ENCODE measurements at places on chromosomes 16 and 17.

GRCh38 chr17:50547035-50547735, at the start of gene SPATA20:
Gene SPATA20, plus strand, starts transcription at chr17:50547174. Its CDS starts 35 bp downstream, at chr17:50547209.
- DNase-seq, result peak; percentile 91

- no peak for DNase-seq
Observed at GRCh38 chr17:13478326-13478830, 123.4 kb downstream of the HS3ST3A1 start.

DNA sequence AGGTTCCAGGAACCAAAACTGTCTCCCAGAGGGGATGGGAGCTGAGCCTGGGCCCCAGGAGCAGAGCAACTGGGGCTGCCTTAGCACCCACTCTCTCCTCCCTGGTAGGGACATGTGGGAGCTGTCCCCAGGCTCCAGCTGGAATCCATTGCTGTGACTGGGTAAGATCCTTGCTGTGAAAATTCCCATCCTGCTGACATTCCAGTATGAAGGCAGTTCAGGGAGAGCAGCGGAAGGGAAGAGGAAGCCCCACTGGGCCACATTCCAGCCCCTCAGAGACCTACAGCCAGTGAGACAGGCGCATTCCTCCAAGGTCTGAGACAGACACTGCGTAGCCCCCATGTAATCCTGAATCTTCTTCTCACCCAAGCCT, 24.2 kb downstream of the MYO18A start:
- DNase-seq, result no peak

- DNase-seq, result no peak
Observed at GRCh38 chr16:85601272-85601639, 11.9 kb upstream of the GSE1 start.

GRCh38 chr17:18184143-18185031, 759 bp downstream of the ALKBH5 start:
- peak; percentile 59 for DNase-seq

DNA sequence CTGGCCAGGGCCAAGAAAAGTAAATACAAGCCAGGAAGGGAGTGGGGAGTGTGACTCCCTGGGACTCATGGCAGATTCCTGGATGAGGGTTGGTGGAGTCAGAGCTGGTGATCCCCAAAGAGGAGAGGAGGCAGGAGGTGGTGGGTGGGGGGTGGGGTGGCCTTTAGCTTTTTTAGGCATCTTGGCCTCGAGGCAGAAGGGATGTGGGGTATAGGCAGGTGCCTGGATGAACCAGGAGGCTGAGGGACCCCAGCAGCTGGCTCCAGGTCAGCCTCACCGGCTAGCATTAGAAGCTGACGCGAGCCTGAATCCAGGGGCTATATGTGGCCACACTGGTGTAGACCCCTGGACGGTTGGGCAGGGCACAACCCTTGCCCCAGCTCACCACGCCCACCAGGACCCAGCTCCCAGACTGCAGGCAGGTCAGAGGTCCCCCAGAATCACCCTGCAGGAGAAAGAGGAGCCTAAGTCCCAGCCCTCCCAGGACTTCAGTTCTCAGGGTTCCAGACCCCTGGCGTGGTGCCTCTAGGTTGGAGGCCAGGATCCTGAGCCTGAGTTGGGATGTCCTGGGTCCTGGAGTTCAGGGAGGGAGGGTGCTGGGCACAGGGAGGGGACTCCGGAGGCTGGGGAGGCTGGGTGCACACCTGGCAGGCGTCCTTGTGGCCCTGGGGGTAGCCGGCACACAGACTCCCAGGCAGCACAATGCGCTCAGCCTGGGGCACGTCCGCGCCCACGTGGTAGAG, 2.8 kb downstream of the PRSS33 start:
- no peak for DNase-seq

- no peak for DNase-seq
Observed at GRCh38 chr17:21252289-21252795, 868 bp downstream of the NATD1 start.

DNA sequence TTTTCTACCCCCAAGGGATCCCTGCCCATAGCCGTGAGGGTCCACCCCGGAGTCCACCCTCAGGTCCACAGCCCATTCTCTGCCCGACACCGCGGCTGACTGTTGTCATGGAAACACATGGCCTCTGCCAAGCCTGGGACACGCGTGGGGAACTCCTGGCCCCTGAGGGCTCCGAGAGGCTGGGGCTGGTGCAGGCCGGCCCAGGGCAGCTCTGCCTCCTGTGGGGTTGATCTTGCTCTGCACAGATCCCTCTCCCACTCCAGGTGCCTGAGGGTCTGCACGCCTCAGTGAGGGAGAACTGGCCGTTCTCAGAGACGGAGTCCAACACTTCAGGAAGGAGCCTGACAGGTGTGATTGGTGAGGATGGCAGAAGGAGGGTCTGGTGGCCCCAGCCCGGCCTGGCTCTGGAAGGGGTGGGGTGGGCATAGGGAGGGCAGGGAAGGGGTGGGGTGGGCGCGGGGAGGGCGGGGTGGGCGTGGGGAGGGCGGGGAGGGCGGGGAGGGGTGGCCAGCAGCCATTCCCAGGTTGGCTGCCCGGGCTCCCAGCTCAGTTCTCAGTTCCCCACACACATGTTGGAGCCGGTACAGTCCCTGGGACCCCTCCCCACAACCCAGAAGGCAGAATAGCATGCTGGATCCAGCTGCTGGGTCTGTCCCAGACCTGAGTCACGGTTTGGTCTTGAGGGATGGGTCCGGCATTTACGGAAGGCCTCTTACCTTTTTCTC, 6.4 kb downstream of the MRPL28 start:
- no peak for DNase-seq

- no peak for DNase-seq
Observed at GRCh38 chr16:85464383-85465305, 148.5 kb upstream of the GSE1 start.

DNA sequence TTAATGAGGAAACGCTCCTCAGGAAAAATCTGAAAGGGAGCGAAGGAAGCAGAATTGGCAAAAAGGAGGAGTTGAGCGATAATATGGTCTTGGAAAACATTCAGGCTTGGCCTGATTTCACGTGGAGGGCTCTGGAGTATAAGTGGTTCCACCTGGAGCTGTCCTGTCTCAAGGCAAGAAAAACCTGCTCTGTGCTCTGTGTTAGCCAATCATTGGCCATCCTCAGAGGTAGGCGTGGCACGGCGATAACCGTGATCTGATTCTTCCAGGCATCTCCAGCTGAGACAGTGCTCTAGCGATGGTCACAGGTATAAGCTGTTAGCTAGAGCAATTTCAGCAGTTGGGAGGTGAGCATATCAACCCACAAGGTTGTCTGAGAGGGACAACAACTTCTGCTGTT, 450.5 kb upstream of the MAF start:
- no peak for DNase-seq

- no peak for DNase-seq
Observed at GRCh38 chr16:67992661-67993206, 6.5 kb downstream of the DPEP2 start.

DNA sequence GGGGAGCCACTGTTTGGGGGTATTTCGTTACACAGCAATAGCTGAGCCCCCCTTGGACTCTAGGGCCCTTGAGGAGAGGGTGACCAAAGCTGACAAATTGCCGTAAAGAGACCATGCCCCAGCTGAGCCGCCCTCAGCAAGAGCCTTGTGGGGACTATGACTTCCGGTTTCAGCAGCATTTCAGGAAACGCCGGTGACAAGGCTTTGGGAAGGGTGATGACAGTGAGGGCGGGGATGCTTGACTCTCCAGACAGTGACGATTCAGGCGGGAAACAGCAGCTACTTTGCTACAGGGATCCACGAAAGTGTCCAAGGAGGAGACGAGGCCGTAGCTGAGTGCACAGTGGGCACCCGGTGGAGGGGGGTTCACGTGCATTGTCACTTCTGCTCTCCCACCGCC, 360.8 kb downstream of the C16orf95 start:
- no peak for DNase-seq

GRCh38 chr16:77273815-77274214, 74.6 kb downstream of the SYCE1L start:
- DNase-seq, result no peak

DNA sequence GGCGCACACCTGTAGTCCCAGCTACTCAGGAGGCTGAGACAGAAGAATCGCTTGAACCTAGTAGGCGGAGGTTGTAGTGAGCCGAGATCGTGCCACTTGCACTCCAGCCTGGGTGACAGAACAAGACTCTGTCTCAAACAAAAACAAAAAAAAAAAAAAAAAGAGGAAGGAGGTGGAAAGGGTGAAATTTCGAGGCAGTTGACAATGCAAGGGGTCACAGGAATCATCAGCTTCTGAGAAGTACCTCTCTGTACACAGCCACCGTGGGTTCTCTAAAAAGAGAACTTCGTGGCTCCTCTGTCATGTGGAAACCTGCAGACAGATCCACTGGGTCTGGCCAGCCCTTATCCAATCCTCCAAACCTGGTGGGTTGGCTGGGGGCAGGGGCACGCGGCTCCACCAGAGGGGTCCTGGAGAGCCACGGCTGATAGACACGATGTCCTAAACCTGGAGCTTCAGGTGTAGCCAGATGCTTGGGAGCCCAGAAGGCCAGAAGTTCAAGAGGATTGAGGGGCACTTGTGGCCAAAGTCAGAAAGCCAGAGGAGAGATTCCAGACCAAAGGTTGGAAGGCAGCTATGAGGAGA, 540 bp upstream of the CD300LF start:
- DNase-seq, result no peak

GRCh38 chr17:27218041-27218440, 75.9 kb upstream of the WSB1 start:
- DNase-seq, result no peak

- DNase-seq, result no peak
Observed at GRCh38 chr16:55559933-55560516, 6.5 kb upstream of the CAPNS2 start.

DNA sequence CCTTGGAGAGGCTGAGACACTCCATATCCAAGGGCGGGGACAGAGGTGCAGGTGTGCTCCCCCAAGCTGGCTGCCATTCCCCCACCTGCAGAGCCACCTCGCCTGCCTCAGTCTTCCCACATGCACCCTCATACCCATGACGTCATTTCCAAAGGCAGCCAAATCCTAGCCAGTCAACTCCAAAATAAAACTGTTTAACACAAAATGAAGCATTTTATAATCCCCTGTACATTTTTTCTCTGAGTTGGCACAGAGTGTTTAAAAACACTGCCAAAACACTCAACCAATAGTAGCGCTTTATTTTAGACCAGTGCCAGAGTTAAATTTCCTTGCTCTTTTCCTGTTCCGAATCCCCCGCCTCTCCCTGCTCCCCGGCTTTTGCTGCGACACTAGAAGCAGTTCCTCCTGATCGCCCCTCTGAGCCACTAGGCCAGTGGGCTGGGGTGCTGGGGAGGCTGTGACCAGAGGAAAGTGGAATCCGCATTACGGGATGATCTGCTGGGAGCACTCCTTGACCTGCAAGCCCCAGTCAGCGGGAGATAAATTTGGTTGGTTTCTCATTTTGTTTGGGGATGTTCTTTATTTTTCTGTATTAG, 139.5 kb downstream of the ZNF423 start:
- DNase-seq, result no peak

- DNase-seq, result no peak
Observed at GRCh38 chr16:46736695-46737094, 11.4 kb downstream of the MYLK3 start.

- no peak for DNase-seq
Observed at GRCh38 chr16:80265624-80266306, 275.0 kb upstream of the DYNLRB2 start.

DNA sequence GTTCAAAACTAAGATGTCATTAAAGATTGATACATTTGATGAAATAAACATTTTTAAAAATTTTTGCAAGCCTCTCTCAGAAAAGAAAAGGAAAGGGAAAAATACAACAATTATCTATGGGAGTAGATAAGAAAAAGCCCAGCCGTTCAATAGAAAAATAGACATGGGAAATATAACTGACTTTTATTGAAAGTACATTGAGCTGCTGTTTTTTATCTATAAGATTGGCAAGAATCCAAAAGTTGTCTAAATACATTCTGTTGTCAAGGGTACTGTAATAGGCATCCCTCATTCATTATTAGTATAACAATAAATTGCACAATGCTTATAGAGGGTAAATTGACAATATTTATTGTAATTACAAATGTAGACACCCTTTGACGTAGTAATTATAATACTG, 38.4 kb upstream of the IRX6 start:
- no peak for DNase-seq

- DNase-seq, result no peak
Observed at GRCh38 chr16:86321491-86321890, 188.8 kb upstream of the FOXF1 start.

DNA sequence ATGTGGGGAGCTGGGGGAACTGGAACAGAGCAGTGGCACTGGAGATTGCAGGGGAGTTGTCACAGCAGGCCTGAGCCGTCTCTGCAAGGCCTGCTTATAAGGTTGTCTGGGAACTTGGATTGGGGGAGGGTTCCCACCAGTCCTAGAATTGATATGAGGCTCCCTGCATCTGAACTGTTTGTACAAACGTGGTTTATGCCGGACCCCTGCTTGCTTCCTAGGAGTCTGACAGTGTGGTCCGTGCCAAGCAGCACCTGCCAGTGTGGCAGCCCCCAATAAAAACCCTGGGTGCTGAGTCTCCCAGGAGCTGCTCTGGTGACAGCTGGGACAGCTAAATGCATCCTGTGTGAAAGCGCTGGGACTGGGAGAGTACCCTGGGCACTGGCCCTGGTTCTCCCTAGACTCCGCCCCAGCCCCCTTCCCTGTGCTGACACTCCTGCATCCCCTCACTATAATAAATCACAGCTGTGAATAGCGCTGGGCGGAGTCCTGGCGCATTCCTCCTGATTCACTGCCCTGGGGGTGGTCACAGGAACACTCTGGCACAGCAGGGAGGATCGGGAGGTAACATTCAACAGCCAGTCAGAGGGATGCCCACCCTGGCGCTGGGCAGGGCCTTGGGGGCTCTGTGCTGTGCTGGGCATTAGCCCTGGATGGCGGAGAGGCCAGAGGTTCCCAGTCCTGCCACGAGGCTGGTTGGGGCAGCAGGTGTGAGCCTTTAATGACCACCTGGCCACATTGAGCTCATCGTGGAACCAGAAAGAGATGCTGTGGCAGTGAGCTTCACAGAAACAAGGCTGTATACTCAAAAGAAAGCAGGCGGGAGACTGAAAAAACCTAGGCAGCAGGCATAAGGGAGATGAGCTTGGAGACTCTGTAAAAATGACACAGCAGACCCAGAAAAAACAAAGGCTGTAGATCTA, 45.6 kb downstream of the RMI2 start:
- DNase-seq, result no peak

GRCh38 chr17:62870030-62870541, 62.0 kb upstream of the MARCHF10 start:
- DNase-seq, result no peak

DNA sequence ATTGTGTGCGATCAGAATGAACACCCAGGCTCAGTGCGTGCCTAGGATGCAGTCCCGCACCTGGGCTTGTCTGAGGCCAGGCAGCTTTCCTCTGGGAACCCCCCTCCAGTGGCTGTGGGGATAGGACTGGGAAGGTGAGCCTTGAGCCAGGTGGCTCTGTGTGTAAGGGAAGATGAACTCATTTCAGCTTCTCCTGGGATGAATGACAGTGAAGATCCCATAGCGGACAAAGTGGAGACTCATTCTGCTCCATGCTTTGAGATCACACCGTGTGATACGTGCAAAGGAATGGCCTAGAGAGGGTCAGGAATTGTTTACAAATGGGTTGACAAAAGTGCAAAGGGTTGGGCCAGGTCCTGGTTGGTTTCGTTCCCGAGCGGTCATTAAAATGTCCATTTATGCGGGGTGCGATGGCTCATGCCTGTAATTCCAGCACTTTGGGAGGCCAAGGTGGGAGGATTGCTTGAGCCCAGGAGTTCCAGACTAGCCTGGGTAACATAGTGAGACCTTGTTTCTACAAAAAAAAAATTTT, 15.8 kb downstream of the GPRC5C start:
- DNase-seq, result no peak

Measured in activated CD4-positive, alpha-beta T cell treated with anti-CD3 and anti-CD28 coated beads, Interleukin-2, Interleukin-4, amounts not matched to agents 100 ng/mL and 50 ng/mL, durations not matched to agents 16 hours and 8 hours (primary cell).